ENCODE measurements at places on chromosomes 7 and 10.

- DNase-seq = no peak
- no peaks in the 10 kb centered on the region for H3K27me3 ChIP-seq
- no peak overlapping the region for H3K4me3 ChIP-seq
- peaks cover 12% of the 10 kb centered on the region for H3K36me3 ChIP-seq
- no peaks in the 10 kb centered on the region for H3K4me1 ChIP-seq
- no peak overlapping the region for H3K27ac ChIP-seq
These were observed 186.8 kb upstream of the LRGUK start for GRCh38 chr7:133940368-133940767.

DNA sequence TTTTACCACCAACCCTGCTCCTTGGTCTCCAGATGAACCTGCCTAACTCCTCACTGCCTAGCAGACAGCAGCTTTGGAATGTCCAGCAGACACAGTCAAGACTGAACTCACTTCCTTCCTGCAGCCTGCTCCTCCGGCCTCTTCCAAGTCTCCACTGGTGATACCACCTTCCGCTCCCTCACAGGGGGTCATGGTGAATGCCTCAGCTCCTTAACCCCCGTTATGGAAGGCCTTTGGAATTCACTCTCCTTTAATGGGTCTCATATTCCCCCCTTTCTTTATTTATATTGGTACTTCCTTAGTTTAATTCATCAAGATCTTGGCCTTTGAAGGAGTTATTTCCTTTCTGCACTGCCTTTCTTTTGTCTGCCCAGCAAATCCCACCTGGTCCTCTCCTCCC, 44.9 kb upstream of the ZNF32 start:
- peaks cover 1% of the 10 kb centered on the region for H3K36me3 ChIP-seq
- H3K27me3 ChIP-seq = peaks cover 13% of the 10 kb centered on the region
- no peak overlapping the region for H3K4me3 ChIP-seq
- no peak for DNase-seq
- H3K4me1 ChIP-seq = peaks cover 5% of the 10 kb centered on the region

DNA sequence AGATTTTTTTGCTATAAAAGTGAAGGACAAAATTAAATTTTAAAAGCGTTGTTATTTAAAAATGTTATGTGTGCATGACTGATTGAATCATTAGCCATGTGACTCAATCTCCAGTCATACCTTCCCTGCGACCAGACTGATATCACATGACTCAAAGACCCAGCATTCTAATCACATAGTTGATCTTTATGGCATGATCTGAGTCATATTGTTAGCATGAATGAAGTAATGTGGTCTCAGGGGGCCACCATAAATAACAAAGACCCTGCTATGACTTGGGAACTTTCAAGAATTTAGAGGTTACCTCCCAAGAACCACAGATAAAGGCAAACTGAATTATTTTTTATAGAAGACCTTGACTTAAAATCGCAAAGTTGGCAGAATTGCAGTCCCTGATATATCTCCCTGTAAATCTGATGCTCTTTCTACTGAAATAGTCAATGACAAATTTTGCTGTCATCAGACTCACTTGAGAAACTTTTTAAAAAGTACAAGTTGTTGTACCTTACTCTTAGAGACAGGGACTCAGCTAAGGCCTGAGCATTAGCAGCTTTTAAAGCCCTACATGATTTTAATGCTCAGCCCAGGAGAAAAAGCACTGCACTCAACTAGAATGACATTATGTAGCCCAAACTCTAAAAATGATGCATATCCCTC, 717.3 kb downstream of the XPNPEP1 start:
- H3K4me3 ChIP-seq = no peak overlapping the region
- H3K27ac ChIP-seq = no peak overlapping the region
- no peaks in the 10 kb centered on the region for H3K4me1 ChIP-seq
- no peak for DNase-seq
- no peaks in the 10 kb centered on the region for H3K27me3 ChIP-seq

GRCh38 chr10:116632596-116633215, 12.0 kb downstream of the PNLIPRP2 start:
- no peaks in the 10 kb centered on the region for H3K4me1 ChIP-seq
- H3K4me3 ChIP-seq = no peak overlapping the region
- no peak for DNase-seq
- H3K27me3 ChIP-seq = no peaks in the 10 kb centered on the region
- no peaks in the 10 kb centered on the region for H3K36me3 ChIP-seq

- H3K36me3 ChIP-seq = no peaks in the 10 kb centered on the region
- H3K4me3 ChIP-seq = no peak overlapping the region
- no peak for DNase-seq
- no peaks in the 10 kb centered on the region for H3K27me3 ChIP-seq
These were observed 28.2 kb downstream of the MINDY4 start for GRCh38 chr7:30799206-30799975.

DNA sequence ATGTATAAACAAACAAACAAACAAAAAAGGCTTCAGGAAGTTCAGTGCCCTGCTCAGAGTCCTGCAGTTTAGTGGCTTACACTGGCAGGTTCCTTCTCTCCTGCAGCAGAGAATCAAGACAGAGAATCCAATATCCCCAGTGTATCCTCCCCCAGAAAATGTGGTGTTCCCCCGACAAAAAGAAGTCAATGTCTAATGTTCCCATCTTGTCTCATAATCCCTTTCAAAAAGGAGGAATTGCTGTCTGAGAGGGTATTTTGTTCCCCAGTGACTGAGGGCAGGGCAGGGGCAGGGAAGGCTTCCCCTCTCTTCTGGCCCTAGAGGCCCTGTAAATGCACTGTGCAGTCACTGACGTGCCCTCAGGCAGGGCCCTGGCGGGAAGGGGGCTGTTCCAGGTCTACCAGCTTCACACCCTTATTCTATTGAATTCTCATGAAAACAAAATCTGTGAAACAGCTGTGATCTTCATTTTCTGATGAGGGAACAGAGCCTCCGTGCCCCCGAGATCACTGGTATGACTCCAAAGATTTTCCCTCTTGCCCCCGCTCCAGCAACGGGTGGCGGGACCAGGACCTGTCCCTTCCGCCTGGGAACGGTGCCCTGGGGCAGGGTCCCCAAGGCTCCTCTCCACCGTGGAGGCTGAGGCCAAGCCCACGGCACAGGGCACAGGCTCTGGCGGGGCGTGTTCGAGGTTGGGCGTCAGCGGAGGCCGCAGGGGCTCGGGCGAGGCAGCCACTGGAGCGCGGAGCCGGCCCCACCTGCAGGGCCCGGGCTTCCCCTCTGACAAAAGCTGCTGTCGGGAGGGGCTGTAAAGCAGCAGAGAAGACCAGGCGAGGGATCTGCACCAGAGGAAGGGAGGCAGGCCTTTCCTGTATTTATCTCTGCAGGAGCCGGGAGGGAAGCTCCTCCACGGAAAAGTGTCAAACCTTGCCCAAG, 13.4 kb upstream of the WDFY4 start:
- H3K36me3 ChIP-seq = no peaks in the 10 kb centered on the region
- H3K27me3 ChIP-seq = peaks cover 12% of the 10 kb centered on the region
- H3K27ac ChIP-seq = no peak overlapping the region
- H3K4me1 ChIP-seq = no peaks in the 10 kb centered on the region

GRCh38 chr10:76197293-76197692, 765.9 kb downstream of the LRMDA start:
- no peak for DNase-seq
- no peaks in the 10 kb centered on the region for H3K36me3 ChIP-seq
- no peaks in the 10 kb centered on the region for H3K4me1 ChIP-seq
- no peak overlapping the region for H3K27ac ChIP-seq
- H3K4me3 ChIP-seq = no peak overlapping the region

- no peak for DNase-seq
- H3K27ac ChIP-seq = no peak overlapping the region
- no peak overlapping the region for H3K4me3 ChIP-seq
- peaks cover 25% of the 10 kb centered on the region for H3K27me3 ChIP-seq
These were observed 8.3 kb upstream of the RGS10 start for GRCh38 chr10:119550827-119551226.

- peaks cover 4% of the 10 kb centered on the region for H3K36me3 ChIP-seq
- peak overlapping the region; percentile 85 for H3K4me3 ChIP-seq
- DNase-seq = no peak
- H3K27me3 ChIP-seq = no peaks in the 10 kb centered on the region
- H3K4me1 ChIP-seq = peaks cover 12% of the 10 kb centered on the region
These were observed 573 bp upstream of the PON2 start for GRCh38 chr7:95435422-95435780.

- DNase-seq = no peak
- no peaks in the 10 kb centered on the region for H3K36me3 ChIP-seq
- no peak overlapping the region for H3K27ac ChIP-seq
- no peak overlapping the region for H3K4me3 ChIP-seq
- H3K4me1 ChIP-seq = no peaks in the 10 kb centered on the region
- peaks cover 42% of the 10 kb centered on the region for H3K27me3 ChIP-seq
These were observed 10.8 kb downstream of the MYL10 start for GRCh38 chr7:101618207-101618839.

- peaks cover 49% of the 10 kb centered on the region for H3K4me1 ChIP-seq
- H3K27ac ChIP-seq = peak overlapping the region; percentile 41
These were observed 49.6 kb downstream of the KAT6B start for GRCh38 chr10:74875966-74876365.

- no peaks in the 10 kb centered on the region for H3K4me1 ChIP-seq
- DNase-seq = no peak
- no peaks in the 10 kb centered on the region for H3K36me3 ChIP-seq
- no peak overlapping the region for H3K4me3 ChIP-seq
- H3K27ac ChIP-seq = no peak overlapping the region
These were observed 133.9 kb downstream of the COBL start for GRCh38 chr7:51182636-51183166.

Data from central memory CD8-positive, alpha-beta T cell (primary cell).